Stimulated activated CD4-positive, alpha-beta T cell treated with anti-CD3 and anti-CD28 coated beads, Interleukin-1b, Interleukin-23, amount 100 ng/mL, for 1 hour (primary cell): ENCODE measurements at places on chromosomes 7 and 10.
A peak's percentile ranks its signal among the peaks of the same experiment; 100 is the strongest.

DNA sequence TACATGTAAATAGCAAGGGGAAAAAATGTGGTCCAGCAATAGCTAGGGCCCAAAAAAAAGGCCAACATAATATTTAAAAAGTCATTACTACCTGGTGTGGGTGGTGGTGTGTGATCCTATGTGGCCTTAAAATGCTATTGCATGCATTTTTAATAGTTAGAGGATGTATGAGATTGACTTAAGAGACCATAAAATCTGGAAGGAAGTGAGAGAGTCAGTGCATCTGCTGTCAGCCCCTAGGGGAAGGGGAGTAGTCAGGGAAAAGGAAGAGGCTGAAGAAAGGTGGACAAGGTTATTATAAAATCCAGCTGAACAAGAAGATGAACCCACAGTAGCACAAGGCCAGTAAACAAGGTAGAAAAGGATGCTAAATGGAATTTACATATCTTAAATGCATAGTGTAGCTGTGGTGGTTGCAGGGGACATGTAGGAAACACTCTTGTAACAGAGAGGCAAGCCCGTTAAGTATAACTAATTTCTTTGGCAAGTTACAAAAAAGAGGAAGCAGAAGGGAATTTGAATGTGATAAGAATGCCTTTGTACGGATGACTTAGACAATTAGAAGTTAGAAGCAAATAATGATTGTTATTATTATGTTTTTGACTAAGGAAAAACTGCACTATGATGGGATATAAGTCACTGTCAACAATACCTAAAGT, 11.9 kb upstream of the NDUFA5 start:
- DNase-seq = no peak

- DNase-seq = no peak
These were observed 43.2 kb downstream of the COBL start for GRCh38 chr7:51273360-51273759.

GRCh38 chr10:69180525-69181204, 631 bp downstream of the SUPV3L1 start:
- no peak for DNase-seq

GRCh38 chr7:99806839-99807478, 20.9 kb upstream of the CYP3A43 start:
- no peak for DNase-seq

GRCh38 chr7:81769891-81770727, at the start of gene HGF:
Gene HGF, minus strand, starts transcription at chr7:81770047. Its CDS starts 76 bp downstream, at chr7:81769971.
- no peak for DNase-seq

GRCh38 chr7:70565721-70566370, 566.1 kb upstream of the GALNT17 start:
- DNase-seq = no peak

DNA sequence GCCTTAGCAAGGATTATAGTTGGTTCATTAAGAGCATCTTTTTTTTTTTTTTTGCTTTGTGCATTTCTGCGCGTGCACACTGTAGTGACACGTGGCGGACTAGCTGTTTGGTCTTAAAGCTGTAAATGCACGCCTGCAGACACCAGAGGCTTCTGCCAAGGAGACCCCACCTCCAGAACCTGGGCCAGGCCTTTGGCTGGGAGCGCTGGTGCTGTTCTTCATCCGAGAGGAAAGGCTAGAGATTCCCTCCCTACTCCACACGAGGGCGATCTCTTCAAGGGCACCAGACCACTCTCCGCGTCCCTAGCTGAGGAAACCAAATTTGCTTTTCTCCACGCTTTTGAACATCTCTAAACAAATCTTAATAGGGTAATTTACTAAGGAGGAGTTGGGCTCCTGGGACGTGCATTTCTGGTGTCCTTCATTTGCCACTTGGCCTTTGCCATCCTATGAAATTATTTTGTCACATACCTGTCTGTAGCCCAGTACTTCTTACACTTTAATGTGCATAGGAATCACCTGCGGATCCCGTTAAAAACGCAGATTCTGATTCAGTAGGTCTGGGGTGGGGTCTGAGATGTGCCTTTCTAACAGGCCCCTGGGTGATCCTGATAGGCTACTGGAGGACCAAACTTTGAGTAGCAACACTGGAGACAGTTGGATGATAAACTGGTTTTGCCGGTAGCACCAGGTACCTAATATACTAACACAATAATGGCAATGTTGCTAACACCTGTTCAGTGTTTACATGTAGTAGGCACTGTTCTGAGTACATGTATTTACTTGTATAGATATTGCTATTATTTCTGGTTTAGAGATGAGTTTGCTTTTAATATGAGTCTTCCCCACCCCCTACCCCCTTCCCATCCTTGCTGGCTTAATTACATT, 1.3 kb upstream of the SLC26A5 start:
- no peak for DNase-seq

DNA sequence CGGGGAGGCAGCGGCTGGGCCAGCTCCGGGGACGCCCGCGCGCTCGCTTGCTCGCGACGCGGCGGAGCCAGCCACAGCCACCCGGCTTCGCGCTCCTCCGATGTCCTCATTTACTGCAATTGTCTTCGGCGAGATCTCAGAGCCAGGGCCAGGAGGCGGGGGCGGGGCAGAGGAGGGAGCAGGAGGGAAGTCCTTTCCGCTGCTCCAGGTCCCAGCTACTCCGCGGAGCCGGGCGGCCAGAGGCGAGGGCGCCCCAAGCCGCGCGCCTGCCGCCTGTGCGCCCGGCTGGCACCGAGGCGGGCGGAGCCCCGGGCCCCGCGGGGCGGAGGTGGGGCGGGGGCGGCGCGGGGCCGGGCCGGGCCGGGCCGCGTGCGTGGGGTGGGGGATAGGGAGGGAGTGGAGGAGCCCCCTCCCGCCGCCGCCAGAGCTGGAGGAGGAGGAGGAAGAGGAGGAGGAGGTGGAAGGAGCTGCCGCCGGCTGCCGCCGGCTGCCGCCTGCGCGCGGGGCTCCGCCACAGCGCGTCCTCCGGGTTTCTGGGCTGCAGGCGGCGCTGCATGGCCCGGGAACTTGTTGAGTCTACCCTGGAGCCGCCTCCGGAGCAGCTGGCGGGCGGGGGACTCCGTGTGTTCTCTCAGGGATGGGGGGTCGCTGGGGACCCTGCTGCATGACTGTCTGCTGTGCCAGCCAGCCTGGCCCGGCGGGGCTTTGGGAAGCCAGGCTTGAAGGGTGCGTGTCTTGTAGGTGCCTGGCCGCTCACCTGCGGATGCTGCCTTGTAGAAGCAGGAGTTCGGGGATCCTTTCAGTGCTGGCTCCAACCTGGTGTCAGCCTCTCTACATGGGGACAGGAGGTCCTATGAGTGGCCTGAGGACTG, at the start of gene INSYN2A:
INSYN2A (minus strand) TSS at position 310 of the 872 bp plus-strand sequence. CDS start 20,196 bp downstream, outside the sequence.
- no peak for DNase-seq

- DNase-seq = no peak
These were observed 36.1 kb upstream of the CCNY start for GRCh38 chr10:35300063-35300699.

GRCh38 chr10:116780691-116781205, 38.4 kb upstream of the HSPA12A start:
- DNase-seq = no peak

- no peak for DNase-seq
These were observed 199.6 kb downstream of the HERPUD2 start for GRCh38 chr7:35495377-35495776.

DNA sequence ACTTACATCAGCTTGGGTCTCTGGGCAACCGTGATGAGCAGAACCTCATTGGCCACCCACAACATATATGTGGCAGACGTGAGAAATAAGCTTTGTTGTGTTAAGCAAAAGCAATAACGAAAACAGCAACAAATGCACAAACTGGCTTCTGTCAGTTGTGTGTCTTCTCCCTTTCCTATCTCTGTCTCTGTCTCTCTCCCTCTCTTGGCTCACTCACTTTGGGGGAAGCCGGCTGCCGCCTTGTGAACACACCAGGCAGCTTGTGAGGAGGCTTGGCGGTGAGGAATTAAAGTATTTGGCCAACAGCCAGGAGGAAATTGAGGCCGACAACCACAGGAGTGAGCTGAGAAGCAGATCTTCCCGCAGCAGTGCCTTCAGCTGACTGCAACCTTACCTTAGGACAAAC, 21.9 kb upstream of the CDCA7L start:
- peak; percentile 2 for DNase-seq

DNA sequence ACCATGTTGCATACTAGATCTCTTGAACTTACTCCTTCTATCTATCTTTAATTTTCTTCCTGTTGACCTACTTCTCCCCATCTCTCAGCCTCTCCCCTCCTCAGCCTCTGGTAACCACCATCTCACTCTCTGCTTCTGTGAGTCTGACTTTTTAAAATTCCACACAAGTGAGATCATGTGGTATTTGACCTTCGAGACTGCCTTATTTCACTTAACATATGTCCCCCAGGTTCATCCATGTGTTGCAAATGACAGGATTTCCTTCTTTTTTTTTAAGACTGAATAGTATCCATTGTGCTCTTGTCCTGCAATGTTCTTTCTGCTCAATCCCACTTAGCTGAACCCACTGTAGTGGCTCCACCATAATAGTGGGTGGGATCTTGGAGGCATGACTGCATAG, 51.4 kb upstream of the DNAJC1 start:
- DNase-seq = no peak

GRCh38 chr7:43112941-43113621, 634 bp downstream of the HECW1 start:
- no peak for DNase-seq

DNA sequence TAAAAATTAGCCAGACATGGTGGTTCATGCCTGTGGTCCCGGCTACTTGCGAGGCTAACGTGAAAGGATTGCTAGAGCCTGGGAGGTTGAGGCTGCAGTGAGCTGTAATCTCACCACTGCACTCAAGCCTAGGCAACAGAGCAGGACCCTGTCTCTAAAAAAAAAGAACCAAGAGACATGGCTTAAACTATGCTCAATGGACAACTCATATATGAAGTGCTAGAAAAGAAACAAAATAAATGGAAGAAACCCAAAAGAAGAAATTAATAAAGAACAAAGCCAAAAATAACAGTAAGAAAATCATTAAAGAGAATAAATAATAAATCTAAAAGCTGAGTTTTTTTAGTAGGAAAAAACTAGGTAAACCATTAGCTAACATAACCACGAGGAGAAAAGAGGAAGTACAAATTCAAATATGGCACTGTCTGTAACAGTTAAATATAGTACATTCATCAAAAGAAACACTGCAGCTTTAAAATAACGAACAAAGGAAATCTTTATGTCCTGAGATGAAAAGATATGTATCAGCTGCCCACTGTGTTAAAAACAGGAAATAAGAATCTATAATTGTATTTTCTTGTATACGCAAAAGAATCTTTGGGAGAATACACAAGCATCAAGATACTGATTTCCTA, 48.7 kb downstream of the UPF2 start:
- DNase-seq = no peak

GRCh38 chr7:92717623-92717992, 118.8 kb downstream of the CDK6 start:
- DNase-seq = no peak

GRCh38 chr7:91082852-91083495, 181.3 kb upstream of the FZD1 start:
- DNase-seq = no peak

- no peak for DNase-seq
These were observed 135.4 kb downstream of the HIBADH start for GRCh38 chr7:27527348-27527714.

DNA sequence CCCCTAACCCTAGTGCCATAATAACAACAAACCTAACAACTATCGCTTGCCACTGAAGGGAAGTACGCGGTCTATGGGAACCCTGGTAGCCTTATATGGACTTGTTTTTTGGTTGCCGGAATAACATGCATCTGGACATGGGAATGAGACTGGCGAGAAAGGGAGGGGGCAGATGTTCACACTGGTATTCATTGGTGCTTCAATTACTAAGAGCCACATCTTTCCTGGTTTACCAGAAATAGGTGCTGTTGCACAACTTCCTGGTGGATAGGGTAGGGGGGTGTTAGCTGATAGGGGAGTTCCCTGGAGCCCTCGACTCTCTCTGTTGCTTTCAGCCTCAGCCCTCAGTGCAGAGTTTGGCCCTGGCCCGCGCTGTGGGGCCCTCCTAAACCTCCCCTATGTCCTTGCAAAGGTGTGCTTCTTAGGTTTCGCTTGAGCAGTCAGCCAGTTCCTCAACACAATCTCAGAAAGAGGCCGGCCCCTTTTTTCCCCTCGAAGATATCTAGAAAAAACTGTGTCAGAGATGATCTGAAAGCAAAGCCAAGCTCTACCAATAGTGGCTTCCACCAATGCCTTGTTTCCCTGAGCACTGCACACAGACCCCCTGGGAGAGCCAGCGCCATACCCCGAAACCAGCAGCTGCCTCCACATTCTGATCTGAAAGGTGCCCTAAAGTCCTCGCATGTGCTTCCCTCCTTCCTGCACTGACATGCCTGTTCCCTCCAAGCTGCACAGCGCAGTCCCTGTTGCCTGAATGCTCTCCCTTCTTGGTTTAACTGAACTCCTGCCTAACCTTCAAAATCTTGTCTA, 13.5 kb downstream of the TBXAS1 start:
- DNase-seq = no peak

DNA sequence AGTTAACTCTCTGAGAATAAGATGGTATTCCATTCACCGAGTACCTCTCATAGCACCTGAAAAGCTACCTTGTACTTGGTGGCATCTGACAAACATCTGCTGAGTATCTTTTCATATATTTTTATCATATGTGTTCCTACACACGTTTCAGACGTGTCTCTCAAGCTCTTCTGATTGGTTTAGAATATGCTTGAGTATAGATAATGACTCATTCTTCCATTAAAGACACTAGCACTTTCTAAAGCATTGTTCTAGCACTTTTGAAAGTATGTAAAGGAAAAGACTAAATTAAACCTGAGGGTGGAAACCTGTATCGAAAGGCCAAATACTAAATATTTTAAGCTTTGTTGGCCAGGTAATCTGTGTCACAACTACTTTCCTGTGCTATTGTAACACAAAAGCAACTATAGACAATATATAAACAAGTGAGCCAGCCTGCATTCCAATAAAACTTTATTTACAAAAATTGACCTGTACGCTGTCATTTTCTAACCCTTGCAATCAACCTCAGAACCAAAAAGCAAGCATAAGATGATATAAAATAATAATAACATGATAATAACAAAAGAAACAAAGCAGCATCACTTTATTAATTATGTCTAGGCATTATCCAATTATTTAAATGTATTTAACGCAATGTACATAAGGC, 95.3 kb downstream of the DGKI start:
- DNase-seq = no peak

DNA sequence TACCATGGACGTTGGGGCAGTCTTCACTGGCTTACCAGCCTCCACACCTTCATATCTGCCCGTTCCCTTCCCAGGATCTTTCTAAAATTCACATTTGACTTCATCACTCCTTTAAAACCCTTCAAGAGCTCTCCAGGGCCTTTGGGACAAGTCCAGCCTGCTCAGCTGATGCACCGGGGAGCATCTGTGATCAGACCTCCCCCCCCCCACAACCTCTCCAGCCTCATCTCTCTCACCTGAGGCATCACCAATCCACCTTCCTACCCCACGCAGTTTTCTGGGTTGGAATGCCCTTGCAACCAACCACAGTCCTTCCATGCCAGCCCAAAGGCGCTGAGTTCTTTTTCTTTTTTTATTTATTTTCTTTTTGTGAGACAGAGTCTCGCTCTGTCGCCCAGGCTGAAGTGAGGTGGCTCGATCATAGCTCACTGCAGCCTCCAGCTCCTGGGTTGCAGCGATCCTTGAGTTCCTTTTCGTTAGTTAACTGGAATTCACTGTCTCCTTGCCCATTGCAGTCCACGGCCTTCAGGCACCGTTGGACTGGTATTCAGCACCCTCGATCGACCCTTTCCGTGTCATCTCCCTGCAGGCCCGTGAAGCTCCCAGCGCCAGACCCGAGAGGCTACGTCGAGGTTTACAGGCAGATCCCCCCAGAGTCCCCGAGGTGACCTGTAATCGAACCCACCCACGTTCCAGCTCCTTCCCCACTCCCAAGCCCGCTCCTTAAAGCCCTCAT, 654 bp downstream of the ALKBH4 start:
- DNase-seq = no peak
